ENCODE measurements at places on chromosomes 2 and 18. TPM values are rescaled to one million over a fixed set of nuclear protein-coding genes. Genes with fewer than 3 reads are reported as not detected.

The NGEF gene
- 3.2 TPM for total RNA-seq

GRCh38 chr18:72652990-72653593, 109.0 kb upstream of the CBLN2 start:
- no peaks in the 10 kb centered on the region for H3K27me3 ChIP-seq
- H3K4me3 ChIP-seq = no peak overlapping the region
- peak; percentile 70 for DNase-seq
- H3K27ac ChIP-seq = no peak overlapping the region

GRCh38 chr2:71700658-71701397, 247.5 kb downstream of the DYSF start:
- no peaks in the 10 kb centered on the region for H3K36me3 ChIP-seq
- H3K4me1 ChIP-seq = no peaks in the 10 kb centered on the region
- H3K27ac ChIP-seq = no peak overlapping the region
- no peak for DNase-seq

The NT5C1B gene
- not detected for total RNA-seq

GRCh38 chr2:113164930-113165585, 8.7 kb upstream of the PSD4 start:
- H3K27ac ChIP-seq = no peak overlapping the region
- DNase-seq = no peak
- no peak overlapping the region for H3K4me3 ChIP-seq
- H3K27me3 ChIP-seq = no peaks in the 10 kb centered on the region
- H3K4me1 ChIP-seq = peaks cover 11% of the 10 kb centered on the region

The CERKL gene
- 2.3 TPM for total RNA-seq

The MFSD2B gene
- not detected for total RNA-seq

The RAPGEF4 gene
- 2.0 TPM for total RNA-seq

DNA sequence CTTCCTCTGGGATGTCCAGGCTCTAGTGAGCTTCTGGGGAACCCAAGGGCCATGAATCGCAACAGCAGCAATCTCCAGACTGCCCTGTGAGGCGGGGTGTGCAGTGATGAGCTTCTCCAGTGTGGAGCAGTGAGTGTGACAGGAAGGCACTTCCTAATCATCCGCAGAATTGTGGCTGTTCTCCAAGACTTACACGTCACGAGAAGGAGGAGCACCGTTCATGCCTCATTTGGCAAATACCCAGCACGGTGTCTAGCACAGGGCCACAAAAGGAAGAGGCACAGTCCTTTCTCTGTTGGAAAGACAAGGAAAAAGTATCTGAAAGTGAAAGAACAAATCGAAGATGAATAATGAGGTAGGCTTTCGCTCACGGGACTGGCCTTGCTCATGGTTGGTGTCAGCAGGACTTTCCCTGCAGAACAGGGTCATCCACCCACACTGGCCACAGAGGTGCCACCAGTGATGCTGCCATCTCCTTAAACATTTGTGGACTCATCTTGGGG, 125.1 kb upstream of the HAAO start:
- no peaks in the 10 kb centered on the region for H3K36me3 ChIP-seq
- peaks cover 35% of the 10 kb centered on the region for H3K4me1 ChIP-seq
- DNase-seq = no peak

- H3K36me3 ChIP-seq = no peaks in the 10 kb centered on the region
- DNase-seq = no peak
- no peaks in the 10 kb centered on the region for H3K4me1 ChIP-seq
- H3K27ac ChIP-seq = no peak overlapping the region
- H3K27me3 ChIP-seq = no peaks in the 10 kb centered on the region
Measured at GRCh38 chr2:206296128-206296527, 21.7 kb downstream of the ZDBF2 start.

- H3K4me3 ChIP-seq = no peak overlapping the region
- no peaks in the 10 kb centered on the region for H3K36me3 ChIP-seq
- H3K27ac ChIP-seq = peak overlapping the region; percentile 64
- no peaks in the 10 kb centered on the region for H3K4me1 ChIP-seq
Measured at GRCh38 chr2:238644095-238645081, 203.5 kb upstream of the TWIST2 start.

The TCF7L1 gene
- total RNA-seq = 3.7 TPM

GRCh38 chr18:68533641-68534040, 181.3 kb downstream of the TMX3 start:
- H3K27me3 ChIP-seq = no peaks in the 10 kb centered on the region
- H3K4me1 ChIP-seq = no peaks in the 10 kb centered on the region
- no peak for DNase-seq
- H3K36me3 ChIP-seq = no peaks in the 10 kb centered on the region

The ITGA4 gene
- total RNA-seq = 6.3 TPM

DNA sequence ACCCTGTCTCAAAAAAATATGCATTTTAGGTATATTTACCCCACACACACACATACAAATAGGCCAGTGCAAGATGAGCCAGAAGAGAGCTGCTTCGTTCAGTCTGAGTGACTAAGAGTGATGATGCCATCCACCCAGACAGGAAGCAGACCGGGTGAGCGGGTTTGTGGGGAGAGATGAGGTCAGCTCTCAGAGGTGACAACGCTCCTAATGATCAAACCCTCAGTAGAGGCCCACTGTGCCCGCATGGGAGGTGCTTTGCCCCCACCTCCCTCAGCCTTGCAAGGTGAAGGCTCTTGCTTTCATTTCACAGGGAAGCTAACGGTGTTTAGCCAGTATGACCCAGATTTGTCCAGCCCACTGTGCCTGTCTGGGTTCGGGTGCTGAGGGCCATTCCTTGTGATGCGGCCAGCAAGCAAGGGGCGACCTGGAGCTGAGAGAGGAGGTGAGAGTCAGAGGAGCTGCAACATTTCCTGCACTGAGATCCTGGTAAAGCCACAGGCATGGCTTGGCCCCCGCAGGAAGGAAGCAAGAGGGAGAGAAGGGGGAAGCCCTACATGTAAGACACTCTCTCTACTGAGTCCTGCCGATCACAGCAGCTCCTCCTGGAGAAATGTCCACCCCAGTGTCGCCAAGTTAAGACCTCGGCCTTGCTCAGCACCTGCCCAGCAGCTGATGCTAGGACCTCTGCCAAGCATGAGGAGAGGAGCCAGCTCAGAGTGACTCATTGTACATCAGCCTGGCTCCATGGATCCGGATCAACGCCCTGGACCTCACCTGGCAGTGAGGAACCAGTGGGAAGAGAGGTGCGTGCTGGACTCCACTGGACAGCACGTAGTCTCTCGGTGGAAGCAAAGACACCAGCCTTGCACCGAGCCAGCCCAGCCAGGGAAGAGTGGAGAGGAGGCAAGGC, 37.0 kb downstream of the NIFK start:
- no peak overlapping the region for H3K27ac ChIP-seq
- H3K36me3 ChIP-seq = no peaks in the 10 kb centered on the region
- H3K27me3 ChIP-seq = no peaks in the 10 kb centered on the region

All from hepatocyte (in vitro differentiated cells).